ENCODE measurements at places on chromosomes 1 and 21.

GRCh38 chr1:207888652-207889051, 22.3 kb downstream of the CD34 start:
- no peak overlapping the region for H3K27ac ChIP-seq
- H3K4me1 ChIP-seq = no peaks in the 10 kb centered on the region
- no peak overlapping the region for H3K4me3 ChIP-seq
- no peak for DNase-seq
- H3K27me3 ChIP-seq = no peaks in the 10 kb centered on the region

DNA sequence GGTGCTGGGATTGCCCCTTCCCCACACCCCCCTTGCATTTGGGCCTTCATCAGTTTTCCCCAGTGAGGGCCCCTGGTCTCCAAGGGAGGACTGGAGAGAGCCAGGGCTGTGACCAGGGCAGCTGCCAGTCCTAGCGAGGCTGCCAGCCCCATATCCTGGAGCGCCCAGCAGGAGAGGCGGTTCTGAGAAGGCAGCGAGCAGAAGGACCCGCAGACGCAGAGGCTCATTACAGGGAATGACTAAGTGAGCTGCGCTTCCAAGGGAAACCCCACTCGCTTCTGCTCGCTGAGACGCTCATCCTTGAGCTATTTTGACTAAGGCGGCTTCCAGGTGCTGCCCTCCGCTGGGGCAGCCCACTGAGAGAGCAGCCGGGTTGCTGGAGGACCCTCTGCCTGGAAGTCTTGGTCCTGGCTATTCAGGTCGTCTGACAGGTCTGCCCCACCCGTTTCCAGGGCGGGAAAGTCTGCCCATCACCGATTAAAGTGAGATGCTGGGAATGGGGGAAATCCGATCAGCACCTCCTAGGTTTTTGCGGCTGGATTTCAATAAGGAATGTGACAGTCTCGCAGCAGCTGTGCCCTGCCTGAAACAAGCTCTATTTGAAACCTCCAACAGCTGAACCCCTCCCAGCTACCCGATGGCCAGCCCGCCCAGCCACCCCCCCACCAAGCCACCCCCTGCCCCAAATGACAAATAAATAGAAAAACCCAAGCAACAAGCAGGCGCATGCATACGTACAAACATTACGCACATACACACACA, 2.8 kb downstream of the KCNN3 start:
- DNase-seq = peak; percentile 69
- no peak overlapping the region for H3K4me3 ChIP-seq
- no peaks in the 10 kb centered on the region for H3K36me3 ChIP-seq
- H3K4me1 ChIP-seq = peaks cover 3% of the 10 kb centered on the region

DNA sequence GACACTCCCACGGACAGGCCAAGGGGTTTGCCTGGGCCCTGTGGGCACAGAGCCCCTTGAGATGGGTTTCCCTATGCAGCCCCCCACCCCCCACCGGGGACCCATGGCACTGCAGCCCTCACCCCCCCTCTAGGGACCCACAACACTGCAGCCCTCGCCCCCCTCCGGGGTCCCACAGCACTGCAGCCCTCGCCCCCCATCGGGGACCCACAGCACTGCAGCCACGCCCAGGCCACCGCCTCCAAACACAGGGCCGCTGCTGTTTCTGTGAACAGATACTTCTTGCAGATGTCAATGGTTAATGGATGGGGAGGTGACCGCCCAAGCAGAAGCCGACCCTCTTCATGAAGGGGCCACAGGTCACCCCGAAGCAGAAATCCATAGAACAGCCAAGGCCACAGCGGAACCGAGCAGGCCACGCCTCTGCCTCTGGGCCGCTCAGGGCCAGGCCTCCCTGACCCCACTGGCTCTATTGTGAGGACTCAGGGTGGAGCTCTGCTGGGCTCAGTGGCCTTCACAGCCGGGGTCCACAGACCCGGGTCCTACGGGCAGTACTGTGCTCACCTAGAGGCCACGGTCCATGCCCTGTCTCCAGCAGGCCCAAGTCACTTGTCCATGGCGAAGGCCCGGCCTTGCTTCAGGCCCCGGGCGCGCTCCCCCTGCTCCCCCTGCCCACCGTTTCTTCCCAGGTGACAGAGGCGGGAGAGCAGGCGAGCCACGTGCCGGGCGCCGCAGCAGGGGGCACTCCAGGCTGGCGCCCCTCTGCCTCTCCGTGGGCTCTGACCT, 4.1 kb upstream of the POFUT2 start:
- peaks cover 5% of the 10 kb centered on the region for H3K4me1 ChIP-seq
- no peak overlapping the region for H3K4me3 ChIP-seq
- no peak overlapping the region for H3K27ac ChIP-seq
- no peak for DNase-seq
- H3K36me3 ChIP-seq = no peaks in the 10 kb centered on the region

GRCh38 chr1:26598890-26599289, 69.3 kb downstream of the RPS6KA1 start:
- H3K4me3 ChIP-seq = no peak overlapping the region
- H3K36me3 ChIP-seq = no peaks in the 10 kb centered on the region
- no peak for DNase-seq
- peaks cover 4% of the 10 kb centered on the region for H3K4me1 ChIP-seq
- H3K27ac ChIP-seq = no peak overlapping the region

- H3K4me3 ChIP-seq = no peak overlapping the region
- no peak overlapping the region for H3K27ac ChIP-seq
- DNase-seq = no peak
- H3K27me3 ChIP-seq = peaks cover 10% of the 10 kb centered on the region
These were observed 167.2 kb downstream of the RUNX1 start for GRCh38 chr21:34881839-34882371.

Data from mesendoderm (in vitro differentiated cells).